ENCODE measurements at places on chromosomes 5 and 9. TPM values are rescaled to one million over a fixed set of nuclear protein-coding genes. Genes with fewer than 3 reads are reported as not detected.

DNA sequence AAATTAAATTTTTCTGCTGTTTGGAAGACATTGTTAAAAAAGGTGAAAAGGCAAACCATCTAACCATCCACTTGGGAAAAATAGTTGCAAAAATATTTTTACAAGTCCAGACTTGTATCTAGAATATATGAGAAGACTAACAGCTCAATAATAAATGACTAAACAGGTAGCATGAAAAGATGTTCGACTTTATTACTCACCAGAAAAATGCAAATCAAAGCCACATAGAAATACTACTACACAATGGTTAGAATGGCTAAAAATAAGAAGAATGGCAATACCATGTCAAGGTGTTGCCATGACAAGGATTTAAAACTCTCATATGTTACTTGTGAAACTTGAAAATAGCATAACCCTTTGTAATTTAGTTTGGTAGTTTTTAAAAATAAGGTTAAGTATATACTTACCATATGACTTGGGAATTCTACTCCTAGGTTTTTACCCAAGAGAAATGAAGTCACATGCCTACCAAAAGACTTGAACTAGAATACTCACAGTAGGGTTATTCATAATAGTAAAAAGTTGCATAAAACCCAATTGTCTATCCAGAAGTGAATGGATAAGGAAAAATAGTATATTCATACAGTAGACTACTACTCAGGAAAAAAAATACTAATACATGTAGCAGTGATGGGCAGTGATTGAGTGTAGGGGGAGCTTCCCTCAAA lies 93.8 kb downstream of the VPS13A start:
- DNase-seq = no peak

- DNase-seq = peak; percentile 69
These were observed 524 bp downstream of the FUBP3 start for GRCh38 chr9:130579738-130580463.

DNA sequence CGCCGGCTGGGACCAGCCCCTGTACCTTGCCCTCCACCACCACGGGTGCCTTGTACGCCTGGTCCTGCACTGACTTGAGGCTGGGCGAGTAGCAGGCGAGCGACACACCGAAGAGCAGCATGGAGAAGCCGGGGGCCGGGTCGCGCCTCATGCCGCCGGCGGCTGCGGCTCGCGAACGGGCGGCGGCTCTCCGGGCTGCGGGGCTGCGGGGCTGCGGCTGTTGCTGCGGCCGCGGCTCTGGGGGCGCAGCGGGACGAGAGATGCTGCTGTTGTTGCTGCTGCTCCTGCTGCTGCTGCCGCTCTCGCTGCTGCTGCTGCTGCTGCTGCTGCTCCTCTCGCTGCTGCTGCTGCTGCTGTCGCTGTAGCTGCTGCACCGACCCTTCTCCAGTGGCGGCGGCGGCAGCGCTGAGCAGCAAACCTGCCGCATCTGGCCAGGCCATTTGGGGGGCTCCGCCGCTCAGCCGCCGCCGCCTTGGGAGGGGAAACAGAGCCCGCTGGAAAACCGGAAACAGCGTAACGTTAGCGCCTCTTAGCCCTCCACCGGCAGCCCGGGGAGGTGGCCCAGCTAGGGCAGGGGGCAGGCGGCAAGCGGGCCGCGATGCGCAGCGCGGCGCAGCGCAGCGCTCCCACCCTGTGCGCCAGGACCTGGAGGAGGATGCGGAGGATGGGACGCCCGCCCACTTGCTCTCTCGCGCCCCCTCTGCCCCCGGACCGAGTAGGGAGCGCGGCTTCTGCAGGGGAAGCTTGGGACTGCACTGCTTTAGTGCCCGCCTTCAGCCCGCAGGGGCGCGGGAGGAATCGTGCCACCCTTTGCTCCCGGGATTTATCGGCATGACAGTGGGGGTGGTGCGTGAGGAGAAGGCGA lies at the start of gene NRG2:
TSS of gene NRG2 (minus strand) at position 657 of the 865 bp plus-strand sequence.
- peak; percentile 95 for DNase-seq

- DNase-seq = no peak
These were observed 8.4 kb upstream of the ZNF354C start for GRCh38 chr5:179051784-179052183.

GRCh38 chr9:114011313-114011712 lies 66.8 kb downstream of the AMBP start:
- no peak for DNase-seq

GRCh38 chr5:100520348-100520747 lies 14.8 kb upstream of the FAM174A start:
- DNase-seq = no peak

GRCh38 chr5:99724732-99725290 lies 796.0 kb upstream of the CHD1 start:
- DNase-seq = no peak

DNA sequence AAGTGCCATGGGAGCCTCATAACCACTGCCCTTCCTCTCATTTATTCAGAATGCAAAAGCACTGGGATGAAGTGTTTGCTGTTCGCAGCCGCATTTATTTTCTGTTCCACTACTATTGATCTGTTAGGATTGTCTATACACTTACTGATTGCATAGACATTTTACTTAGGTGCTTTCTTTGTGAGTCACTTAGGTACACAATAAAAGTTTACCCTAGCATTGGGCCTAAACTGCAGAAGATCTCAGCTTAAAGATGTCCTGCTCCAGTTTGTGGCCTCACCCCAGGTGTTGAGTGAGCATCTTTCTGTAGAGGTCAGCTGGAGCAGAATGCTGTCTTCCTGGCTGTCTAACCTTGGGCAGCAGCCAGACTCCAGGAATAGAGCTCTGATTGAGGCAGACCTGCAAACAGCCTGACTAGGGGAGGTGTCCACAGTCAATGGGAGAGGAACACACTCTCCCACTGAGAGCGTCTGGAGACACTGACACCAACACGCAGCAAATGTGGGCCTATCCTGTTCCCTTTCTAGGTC lies 54.0 kb downstream of the GPR21 start:
- DNase-seq = no peak

Gene FAM153A
- total RNA-seq = not detected

Gene ZNF79
- total RNA-seq = 13.3 TPM

Gene YTHDC2
- 26.8 TPM for total RNA-seq

Gene BTNL3
- not detected for total RNA-seq

Gene IFNA2
- not detected for total RNA-seq

Gene ADAMTS19
- total RNA-seq = not detected

Gene PCDHGA9
- total RNA-seq = 6.2 TPM
